ENCODE measurements at places on chromosomes 12 and 14. TPM values are rescaled to one million over a fixed set of nuclear protein-coding genes. Genes with fewer than 3 reads are reported as not detected.

Gene COX6A1
- 785 TPM for polyA plus RNA-seq

Gene MMP19
- polyA plus RNA-seq = not detected

Gene TMEM117
- polyA plus RNA-seq = 6.2 TPM

GRCh38 chr14:75561013-75561432 lies 17.4 kb upstream of the FLVCR2 start:
- H3K36me3 ChIP-seq = no peaks in the 10 kb centered on the region
- peaks cover 10% of the 10 kb centered on the region for H3K4me1 ChIP-seq
- H3K27me3 ChIP-seq = no peaks in the 10 kb centered on the region
- H3K4me3 ChIP-seq = no peak overlapping the region
- peak; percentile 68 for DNase-seq

DNA sequence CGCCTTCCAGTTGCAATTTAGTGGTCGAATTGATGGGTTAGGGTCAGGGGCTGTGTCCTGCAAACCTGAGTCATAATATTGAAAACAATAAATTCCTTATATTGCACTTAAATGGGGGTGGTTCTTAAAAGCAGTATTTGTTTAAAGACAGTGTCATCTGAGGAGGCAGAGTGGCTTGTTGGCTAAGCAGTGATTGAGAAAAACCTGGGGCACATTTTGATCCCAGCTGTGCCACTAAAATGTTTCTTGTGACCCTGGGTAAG lies 48.4 kb downstream of the FBXW8 start:
- no peak overlapping the region for H3K4me3 ChIP-seq
- DNase-seq = no peak
- H3K4me1 ChIP-seq = no peaks in the 10 kb centered on the region
- no peaks in the 10 kb centered on the region for H3K36me3 ChIP-seq

- no peaks in the 10 kb centered on the region for H3K27me3 ChIP-seq
- H3K4me1 ChIP-seq = peaks cover 14% of the 10 kb centered on the region
- peaks cover 20% of the 10 kb centered on the region for H3K36me3 ChIP-seq
- no peak overlapping the region for H3K27ac ChIP-seq
- DNase-seq = no peak
These were observed 5.1 kb downstream of the PRKAG1 start for GRCh38 chr12:49013428-49013827.
